ENCODE measurements at places on chromosomes 13 and 19. TPM values are rescaled to one million over a fixed set of nuclear protein-coding genes. Genes with fewer than 3 reads are reported as not detected.

PSG2 gene
- total RNA-seq, result not detected

MED25 gene
- total RNA-seq, result 21.6 TPM

ZNF154 gene
- total RNA-seq, result 44.0 TPM

TMEM59L gene
- 28.9 TPM for total RNA-seq

HCN2 gene
- total RNA-seq, result 7.3 TPM

SH2D3A gene
- 4.9 TPM for total RNA-seq

TNFRSF19 gene
- total RNA-seq, result 31.3 TPM

OBI1 gene
- total RNA-seq, result 31.5 TPM

CEBPA gene
- 2.2 TPM for total RNA-seq

KANK2 gene
- total RNA-seq, result 34.3 TPM

ZNF835 gene
- 7.8 TPM for total RNA-seq

TECR gene
- 15.7 TPM for total RNA-seq

CPAMD8 gene
- total RNA-seq, result 11.9 TPM

CCNA1 gene
- 6.6 TPM for total RNA-seq

PLVAP gene
- 1.6 TPM for total RNA-seq

ANGPTL8 gene
- not detected for total RNA-seq

DPF1 gene
- total RNA-seq, result 16.6 TPM

RASAL3 gene
- 0.64 TPM for total RNA-seq

CGB8 gene
- not detected for total RNA-seq

CYP2F1 gene
- total RNA-seq, result not detected
